ENCODE measurements at places on chromosomes 12 and 14. TPM values are rescaled to one million over a fixed set of nuclear protein-coding genes. Genes with fewer than 3 reads are reported as not detected.

The PPFIA2 gene
- not detected for total RNA-seq

The HNF1A gene
- 0.06 TPM for total RNA-seq

DNA sequence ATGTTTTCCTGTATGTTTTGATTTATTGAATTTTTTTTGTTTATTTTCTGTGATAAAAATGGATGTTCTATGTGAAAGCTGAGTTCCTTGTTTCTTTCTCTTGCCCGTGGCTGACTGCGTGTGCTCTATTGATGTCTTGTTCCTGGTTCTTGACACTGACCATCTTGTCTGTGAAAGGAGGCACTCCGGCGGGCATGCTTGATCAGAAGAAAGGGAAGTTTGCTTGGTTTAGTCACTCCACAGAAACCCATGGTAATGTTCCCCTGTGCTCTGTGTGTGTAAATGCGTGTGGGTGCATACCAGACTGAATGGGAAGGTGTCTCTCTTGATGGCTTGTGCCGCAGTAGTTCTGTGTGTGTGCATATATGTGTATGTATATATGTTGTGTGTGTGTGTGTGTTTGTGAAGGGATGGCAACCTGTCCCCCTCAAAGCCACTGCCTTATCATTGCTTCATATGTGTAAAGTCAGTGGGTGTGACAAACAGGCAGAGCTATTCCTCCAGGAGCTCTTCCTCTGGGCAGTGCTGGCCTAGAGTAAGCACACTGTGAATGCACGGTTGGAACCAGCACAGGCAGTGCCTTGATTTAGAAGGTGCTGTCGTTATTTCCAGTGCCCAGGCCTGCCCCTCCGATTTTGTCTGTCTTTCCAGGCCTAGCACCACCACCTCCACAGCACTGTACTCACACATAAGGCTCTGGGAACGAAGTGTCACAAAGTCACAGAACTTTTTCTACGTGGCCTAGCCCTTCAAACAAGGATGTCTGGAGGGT is 247.3 kb upstream of the FKBP4 start:
- no peak for DNase-seq

GRCh38 chr14:102178806-102179205 is 39.1 kb downstream of the WDR20 start:
- no peak for DNase-seq

DNA sequence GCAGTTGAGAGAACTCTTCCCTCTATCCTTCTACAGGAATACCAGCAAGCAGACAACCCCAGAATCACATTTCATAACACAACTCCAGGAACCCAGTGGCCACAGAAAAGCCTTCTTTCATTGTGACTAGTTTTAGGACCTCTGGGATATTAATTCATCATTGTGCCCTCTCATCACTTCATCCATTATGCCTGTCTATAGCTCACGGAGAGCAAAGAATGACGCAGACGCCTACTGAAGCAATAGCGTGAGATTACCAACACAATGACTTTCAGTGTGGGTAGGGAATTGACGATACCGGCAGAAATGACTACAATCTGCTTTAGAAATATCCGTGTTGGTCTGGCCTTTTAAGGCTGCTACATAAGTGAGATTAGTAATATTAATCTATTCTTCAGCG is 158.1 kb upstream of the FOXG1 start:
- no peak for DNase-seq
